ENCODE measurements at places on chromosomes 2 and 18.

DNA sequence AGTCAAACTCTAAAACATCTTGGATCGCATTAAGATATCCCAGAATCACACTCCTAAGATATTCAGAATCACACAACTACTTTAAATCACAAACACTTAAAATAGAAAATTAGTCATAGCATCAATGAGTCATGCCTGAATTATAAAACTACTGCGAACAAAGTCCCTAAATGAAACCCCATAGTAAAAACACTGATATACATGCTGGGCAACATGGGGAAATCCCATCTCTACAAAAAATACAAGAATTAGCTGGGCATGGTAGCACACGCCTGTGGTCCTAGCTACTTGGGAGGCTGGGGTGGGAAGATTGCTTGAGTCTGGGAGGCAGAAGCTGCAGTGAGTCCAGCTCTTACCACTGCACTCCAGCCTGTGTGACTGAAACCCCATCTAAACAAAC lies 101.7 kb downstream of the COBLL1 start:
- peak; percentile 25 for DNase-seq

- no peak for DNase-seq
Observed at GRCh38 chr2:155100261-155100660, 401.8 kb downstream of the KCNJ3 start.

GRCh38 chr2:236286873-236287545 lies 22.8 kb upstream of the ASB18 start:
- no peak for DNase-seq

DNA sequence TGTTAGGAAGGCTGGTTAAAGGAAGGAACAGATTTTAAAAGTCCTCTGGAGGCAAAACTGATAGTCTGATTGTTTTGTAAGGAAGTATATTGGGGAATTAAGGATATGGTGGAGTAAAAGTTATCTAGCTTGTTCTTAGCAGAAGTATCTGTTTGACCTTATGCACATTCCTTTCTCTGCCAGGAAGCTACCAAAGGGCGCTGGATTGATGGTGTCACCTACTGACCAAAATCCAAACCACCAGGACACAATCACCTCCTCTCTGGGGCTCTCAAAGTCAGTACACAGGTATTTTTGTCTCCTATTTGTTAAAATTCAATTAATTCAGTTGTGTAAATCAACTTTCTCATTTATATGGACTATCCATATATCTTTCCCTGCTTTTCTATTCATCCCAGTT lies 484.5 kb downstream of the NUP35 start:
- DNase-seq: no peak

- DNase-seq: no peak
Observed at GRCh38 chr2:126635281-126635680, 20.7 kb upstream of the GYPC start.

DNA sequence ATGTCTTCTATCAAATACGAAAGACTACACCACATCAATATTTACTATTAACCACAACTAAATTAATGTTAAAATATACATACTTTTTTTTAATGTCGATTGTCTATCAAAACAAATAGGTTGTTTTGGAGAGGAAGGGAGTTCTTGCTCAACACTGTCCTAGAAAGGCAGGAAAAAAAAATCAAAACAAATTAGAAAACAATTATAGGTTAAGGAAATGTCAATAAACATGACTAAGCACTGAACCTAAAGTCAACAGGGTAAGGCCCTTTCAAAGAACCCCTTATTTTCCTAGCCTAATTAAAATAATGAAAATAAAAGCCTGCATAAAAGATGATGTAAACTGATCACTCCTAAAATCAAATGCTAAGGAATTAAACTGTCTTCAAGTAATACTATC lies 2.8 kb downstream of the CEP76 start:
- no peak for DNase-seq

GRCh38 chr2:71853858-71854257 lies 293.8 kb downstream of the CYP26B1 start:
- DNase-seq: no peak

GRCh38 chr2:44615950-44616518 lies 254.3 kb downstream of the CAMKMT start:
- DNase-seq: no peak

All from AG09309 (cell line).